ENCODE measurements at places on chromosomes 4 and X.
A peak's percentile ranks its signal among the peaks of the same experiment; 100 is the strongest.

- DNase-seq: no peak
Measured at GRCh38 chr4:48079972-48080391, 54.1 kb downstream of the TXK start.

- no peak for DNase-seq
Measured at GRCh38 chr4:99833756-99834155, 17.1 kb downstream of the DAPP1 start.

- no peak for DNase-seq
Measured at GRCh38 chr4:182730791-182731190, 186.4 kb downstream of the DCTD start.

GRCh38 chr4:128328106-128328505 lies 40.5 kb upstream of the PGRMC2 start:
- no peak for DNase-seq

DNA sequence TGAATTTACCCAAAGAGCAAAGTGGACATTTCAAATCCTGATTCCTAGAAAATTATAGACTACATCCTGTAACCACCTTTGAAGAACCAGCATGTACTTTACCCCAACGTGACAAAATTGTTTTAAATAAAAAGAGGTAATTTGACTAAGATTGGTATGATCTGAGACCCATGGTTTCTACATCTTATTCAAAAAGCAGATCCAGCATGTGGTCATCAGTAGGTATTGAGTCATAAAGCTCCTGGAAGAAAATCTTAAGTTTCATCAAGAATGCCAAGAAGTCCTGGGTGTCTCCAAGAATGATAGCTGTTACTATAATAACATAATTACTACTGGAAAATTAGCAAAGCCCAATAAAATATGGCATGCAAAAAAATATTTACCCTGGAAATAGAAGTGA lies 61.8 kb downstream of the NFKB1 start:
- no peak for DNase-seq

DNA sequence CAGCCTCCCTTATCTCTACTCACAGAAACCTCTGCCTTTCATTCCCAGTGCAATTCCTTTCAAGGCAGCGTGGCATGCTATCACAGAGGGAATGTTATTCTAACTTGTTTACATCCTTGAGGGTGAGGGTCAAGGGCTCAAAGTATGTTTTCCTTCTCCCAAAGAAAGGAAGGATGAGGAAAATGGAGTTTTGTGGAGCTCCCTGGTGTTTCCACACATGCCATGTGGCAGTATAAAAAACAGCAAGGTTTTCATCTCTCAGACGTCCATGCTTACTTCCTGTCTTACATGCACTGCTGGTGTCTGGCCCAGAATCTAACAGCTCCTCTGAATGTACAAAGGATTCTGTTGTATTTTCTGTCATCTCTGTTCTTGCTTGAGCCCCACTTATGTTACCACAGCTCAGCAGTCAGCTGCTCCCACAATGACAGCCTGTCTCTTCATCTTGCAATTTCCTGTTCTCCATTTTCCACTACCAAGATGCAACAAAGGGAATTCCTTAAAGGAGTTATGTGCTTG lies 128.0 kb downstream of the SNCA start:
- no peak for DNase-seq

DNA sequence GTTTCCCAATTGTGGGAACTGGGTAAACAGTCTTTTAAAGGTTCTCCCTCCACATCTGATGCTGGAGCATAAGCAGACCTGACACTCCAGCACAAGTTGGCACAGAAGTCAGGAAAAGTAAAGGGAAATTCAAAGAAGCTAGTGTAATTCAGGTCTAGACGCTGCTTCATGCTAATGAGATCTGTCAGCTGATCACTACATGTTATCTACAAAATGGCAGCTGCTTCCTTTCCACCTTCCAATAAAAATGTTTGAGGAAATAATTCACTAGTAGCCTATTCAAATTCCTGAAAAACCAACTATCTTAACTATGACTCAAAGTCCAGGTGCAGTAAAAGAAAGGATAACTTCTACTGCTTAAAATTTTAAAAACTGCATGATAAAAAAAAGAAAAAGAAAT lies 29.3 kb downstream of the DCAF8L2 start:
- no peak for DNase-seq

- DNase-seq: no peak
Measured at GRCh38 chr4:15711762-15712161, 8.9 kb downstream of the BST1 start.

DNA sequence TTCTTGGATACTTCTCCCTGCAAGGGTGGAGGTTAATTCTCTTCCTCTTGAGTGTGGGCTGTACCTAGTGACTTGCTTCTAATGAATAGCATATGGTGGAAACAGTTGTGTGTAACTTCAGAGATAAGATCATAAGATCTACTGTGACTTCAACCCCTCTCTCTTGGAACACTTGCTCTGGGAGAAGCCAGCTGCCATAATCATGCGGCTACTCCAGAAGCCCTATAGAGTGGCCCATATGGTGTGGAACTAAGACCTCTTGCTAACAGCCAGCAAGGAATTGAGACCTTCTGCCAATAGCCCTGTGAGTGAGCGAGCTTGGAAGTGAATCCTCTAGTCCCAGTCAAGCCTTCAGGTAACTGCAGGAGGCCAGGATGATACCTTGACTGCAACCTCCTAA lies 81.1 kb downstream of the RBMX2 start:
- peak; percentile 56 for DNase-seq

GRCh38 chr4:80362578-80363181 lies 27.1 kb downstream of the CFAP299 start:
- peak; percentile 34 for DNase-seq

DNA sequence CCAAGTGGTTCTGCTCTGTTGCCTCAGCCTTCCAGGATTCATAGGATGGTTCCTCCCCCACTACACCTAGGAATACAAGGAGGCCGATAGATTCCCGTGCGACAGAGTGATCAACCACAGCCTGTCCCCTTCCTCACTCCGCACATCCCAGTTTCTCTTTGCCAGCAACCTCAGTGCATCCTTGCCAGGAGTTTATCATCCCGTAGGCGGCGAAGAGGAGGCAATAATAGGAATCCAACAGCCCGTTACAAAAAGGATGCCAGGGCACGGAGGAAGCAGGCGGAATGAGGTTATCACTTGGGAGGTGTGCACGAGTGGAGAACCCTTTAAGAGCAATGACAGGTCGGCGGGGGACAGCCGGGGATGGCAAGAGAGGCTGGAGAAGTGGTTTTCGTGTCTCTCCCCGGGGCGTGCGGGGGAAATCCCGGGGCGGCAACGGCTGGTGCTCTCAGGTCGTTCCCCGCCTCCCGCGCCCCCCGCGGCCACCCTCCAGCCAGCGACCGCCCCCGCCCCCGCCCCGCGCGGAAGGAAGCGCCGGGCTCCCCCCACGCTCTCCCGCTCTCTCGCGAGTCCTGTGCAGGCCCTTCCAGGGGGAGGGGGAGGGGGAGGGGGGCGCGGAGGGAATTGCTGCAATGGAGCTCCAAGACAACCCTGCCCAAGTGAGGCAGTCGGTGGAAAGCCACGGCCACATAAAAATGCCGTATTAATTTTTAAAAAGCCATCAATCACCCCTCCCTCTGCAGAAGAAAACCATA lies 1.6 kb downstream of the PPP3CA start:
- DNase-seq: peak; percentile 76

DNA sequence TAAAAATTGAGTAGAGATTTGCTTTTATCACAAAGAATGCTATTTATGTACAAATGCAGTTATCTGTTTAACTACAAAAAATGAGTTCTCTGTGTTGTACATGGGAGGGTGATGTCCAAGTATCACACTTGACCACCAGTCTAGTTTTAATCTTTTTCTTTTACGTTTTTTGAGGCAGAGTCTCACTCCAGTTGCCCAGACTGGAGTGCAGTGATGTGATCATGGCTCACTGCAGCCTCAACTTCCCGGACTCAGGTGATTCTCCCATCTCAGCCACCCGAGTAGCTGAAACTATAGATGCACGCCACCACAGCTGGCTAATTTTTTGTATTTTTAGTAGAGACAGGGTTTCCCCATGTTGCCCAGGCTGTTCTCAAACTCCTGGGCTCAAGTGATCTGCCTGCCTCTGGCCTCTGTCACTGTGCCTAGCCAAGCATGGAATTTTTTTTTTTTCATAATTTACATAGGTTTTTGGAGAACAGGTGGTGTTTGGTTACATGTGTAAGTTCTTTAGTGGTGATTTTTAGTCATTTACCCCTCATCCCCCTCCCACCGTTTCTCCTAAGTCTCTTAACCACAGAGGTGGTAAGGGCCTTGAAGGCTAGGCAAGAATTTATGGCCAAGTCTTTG lies 47.9 kb upstream of the RPA4 start:
- no peak for DNase-seq

- DNase-seq: no peak
Measured at GRCh38 chr4:101596781-101597552, 193.6 kb upstream of the BANK1 start.

DNA sequence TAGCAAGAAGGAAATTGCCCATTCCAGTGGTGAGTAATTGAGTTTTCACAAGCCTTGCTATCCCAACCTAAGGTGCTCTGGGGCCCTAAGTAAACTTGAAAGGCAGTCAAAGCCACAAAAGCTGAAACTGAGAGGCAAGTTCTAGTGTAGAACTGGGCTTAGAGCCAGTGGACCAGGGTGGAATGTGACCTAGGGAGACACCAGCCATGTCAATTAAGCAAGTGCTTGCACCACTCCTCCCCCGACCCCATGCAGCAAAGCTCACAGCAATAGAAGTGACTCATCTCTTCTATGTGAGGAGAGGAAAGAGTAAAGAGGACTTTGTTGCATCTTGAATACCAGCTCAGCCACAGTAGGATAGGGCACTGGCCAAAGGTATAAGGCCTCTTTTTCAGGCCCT lies 486.1 kb upstream of the POU3F4 start:
- DNase-seq: no peak

GRCh38 chrX:3940000-3940610 lies 226.7 kb upstream of the PRKX start:
- peak; percentile 4 for DNase-seq

DNA sequence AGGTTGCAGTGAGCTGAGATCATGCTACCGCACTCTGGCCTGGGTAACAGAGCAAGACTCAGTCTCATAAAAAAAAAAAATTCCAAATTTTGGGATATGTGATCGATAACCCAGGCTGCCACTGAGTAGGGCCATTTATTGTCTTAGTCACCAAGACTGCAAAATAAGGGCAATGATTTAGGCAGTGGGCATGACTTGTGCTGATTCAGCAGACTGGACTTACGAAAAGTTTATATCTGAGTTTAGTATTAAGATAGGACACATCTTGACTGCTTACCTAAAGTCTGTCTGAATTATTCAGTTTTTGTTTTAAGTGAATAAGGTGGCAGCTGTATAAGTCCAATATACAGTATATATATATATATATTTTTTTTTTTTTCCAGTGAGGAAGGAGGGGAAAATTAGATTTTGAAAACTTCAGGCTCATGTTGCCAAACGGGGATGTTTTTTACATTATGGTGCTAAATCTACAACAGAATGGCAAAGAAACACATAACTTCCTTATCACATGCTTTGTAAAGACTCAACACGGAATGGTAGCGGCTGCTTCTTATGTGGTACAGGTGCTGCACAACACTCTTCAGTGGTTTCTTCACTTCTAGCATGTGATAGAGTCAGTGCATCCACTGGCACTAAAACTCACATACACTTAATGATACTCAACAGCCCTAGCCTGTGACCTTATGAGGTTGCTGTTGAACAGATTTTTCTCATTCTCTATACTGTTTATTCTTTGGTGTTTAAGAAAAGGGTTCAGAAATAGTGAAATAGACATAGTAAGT lies 6.5 kb downstream of the TEX13D start:
- DNase-seq: no peak

DNA sequence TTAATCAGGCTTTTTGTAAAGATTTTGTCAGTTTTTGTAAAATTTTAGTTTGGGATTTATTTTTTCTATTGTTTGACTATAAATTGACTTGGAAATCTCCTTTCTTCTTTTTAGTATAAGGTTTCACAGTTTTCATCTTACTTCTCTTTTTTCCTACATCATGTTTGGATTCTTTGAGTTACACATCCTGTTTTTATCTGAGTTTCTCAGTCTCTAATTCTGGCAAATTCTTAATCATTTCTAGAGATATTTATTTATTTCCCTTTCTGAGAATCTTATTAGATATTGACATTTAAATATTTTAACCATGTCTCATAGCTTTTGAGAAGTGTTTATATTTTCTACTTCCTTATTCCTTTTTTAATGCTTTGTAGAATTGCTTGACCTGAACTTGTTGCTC lies 20.7 kb downstream of the USP53 start:
- DNase-seq: no peak

GRCh38 chrX:30948626-30949025 lies 59.6 kb upstream of the TAB3 start:
- DNase-seq: no peak

- DNase-seq: no peak
Measured at GRCh38 chr4:2364654-2365053, 53.8 kb downstream of the ZFYVE28 start.

DNA sequence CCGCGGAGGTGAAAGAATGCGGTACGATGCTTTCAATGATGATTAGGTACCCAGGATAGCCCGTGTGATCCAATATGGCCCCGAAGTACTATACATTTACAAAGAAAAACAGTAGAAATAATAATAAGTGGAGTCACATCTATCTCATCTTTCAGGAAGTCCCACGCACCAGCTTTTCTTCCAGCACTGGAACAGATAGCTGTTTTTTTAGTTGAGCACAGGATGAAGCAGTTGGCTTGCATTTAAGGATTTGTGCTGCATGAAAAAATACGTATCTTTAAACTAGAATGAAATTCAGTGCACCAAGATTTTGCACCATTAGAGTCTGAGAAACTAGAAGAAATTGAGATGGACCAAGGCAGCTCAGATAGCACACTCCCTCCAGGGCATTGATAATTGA lies 44.1 kb downstream of the SMIM20 start:
- no peak for DNase-seq
